ENCODE measurements at places on chromosomes 12 and 14.

GRCh38 chr12:88570103-88570502 is 10.2 kb downstream of the KITLG start:
- no peak for DNase-seq

GRCh38 chr12:102169922-102170621 is 27.6 kb downstream of the PMCH start:
- no peak for DNase-seq

DNA sequence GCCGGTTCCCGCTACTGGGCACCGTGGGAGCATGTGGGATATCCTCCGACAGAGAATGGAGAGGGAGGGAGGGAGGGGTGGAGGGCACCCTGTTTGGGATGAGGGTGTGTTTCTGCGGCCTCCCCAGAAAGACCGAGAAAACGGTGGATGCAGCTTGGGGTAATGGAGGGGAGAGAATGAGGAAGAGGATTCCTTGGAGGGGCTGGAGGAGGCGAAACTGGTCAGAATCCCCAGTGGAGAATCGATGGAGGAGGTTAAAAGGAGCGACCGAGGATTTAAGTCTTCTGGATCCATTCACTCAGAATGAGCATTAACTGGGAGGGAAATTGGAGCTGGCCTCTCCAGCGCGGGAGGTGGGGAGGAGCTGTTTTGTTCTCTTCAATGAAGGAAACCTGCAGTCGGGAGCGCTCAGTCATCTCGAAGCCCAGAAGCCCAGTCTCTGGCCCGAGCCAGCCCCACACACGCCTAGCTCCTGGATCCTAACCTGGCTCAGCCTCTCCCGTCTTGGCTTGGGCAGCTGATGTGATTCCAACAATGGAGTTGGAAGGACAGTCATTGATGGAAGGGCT is 581 bp downstream of the ARG2 start:
- DNase-seq = no peak

- peak; percentile 51 for DNase-seq
These were observed 183.8 kb upstream of the HIF1A start for GRCh38 chr14:61511558-61511948.

GRCh38 chr14:69860221-69860620 is 19.0 kb upstream of the SMOC1 start:
- no peak for DNase-seq

DNA sequence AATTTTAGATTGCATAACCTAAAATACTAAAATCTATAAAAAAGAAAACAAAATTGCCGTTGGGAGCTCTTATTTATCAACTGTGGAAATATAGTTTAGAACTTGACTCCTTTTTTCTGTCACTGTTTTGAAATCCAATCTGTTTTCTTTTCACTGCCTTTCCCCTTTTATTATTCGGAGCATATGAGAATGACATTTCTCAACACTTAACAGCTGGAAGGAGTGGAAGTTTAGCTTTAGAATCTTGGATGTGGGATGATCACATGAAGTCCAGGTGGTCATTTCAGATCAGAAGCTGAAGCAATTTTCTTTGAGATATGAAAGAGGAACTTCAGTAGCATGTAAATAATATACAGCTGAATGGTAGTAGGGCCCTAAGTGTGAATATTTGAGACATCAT is 16.7 kb downstream of the TRHDE start:
- no peak for DNase-seq

DNA sequence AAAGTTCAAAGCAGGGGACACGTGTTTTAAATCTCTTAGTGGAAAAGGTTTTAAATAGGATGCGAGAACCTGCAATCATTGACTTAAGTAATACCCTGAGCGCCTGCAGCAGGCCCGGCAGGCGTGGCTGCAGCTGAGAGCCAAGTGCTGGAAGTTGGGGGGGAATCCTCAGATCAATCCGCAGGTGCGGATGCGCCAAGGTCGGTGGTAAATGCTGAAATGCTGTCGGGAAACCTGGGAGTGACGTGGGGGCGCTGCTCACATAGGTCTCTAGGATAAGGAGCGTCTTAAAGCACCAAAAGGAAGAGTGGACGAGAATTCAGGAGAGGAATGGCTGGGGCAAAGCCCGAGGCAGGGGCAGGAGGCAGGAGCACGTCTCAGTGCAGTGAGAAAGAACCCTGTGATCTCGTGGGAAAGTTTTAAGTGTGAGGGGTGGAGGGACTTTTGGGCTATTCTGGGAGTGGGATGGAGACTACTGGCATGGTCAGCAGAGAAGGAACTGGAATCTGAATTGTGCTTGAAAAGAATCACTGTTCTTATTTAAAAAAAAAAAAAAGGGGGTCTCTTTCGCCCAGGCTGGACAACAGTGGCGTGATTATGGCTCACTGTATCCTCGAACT is 883 bp upstream of the CDCA4 start:
- peak; percentile 20 for DNase-seq

DNA sequence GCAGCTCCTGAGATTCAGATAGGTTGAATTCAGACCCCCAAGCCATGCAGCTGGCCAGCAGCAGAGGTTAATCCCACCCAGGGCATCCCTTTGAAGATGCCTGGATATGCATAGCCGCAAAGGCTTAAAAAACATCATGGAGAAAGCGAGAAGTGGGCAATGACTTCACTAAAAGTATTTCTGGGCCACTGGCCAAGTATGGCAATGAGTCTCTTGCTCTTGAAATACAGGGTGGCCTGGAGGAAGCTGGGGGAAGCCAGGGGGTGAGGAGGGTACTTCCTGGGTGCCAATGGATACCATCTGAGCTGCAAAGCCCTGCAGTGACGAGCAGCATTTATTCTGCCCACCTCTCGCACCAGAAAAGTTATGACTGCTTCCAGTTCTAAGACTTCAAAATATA is 539.3 kb upstream of the TBX3 start:
- no peak for DNase-seq

- DNase-seq = no peak
These were observed 78.6 kb downstream of the SCARB1 start for GRCh38 chr12:124784871-124785572.

GRCh38 chr12:76698316-76698715 is 65.6 kb upstream of the ZDHHC17 start:
- DNase-seq = no peak

- no peak for DNase-seq
These were observed 9.2 kb upstream of the LYZ start for GRCh38 chr12:69338936-69339335.

DNA sequence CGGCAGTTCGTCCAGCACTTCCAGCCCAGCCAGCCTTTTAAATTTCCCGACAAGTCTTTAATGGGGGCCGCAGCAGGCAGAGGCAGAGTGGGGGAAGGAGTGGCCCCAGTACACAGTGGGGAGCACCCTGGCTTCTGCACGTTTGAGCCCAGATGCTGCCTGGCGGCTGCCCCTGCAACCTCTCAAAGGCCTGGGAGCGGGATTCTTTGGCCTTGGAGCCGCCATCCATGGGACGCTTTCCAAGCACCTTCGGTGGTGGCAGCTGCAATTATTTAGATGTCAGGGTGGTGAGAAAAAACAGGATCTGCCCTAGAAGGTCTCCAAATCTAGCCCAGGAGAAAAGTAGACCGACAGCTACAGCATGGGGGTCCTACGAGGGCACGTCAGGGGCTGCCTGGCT is 46.0 kb downstream of the FAM222A start:
- DNase-seq = no peak

DNA sequence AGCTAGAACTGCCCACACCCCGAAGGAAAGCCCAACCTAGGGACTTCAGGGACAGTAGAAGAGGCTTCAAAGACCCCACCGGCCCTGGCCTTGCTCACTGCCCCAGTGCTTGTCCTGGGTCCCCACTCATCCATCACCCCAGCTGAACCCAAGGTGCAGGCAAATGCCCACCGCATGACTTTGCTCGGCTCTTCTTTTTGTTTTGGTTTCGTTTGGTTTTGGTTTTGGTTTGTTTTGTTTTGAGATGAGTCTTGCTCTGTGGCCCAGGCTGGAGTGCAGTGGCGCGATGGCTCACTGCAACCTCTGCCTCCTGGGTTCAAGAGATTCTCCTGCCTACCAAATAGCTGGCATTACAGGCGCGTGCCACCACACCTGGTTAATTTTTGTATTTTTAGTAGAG is 9.0 kb downstream of the CCDC85C start:
- peak; percentile 29 for DNase-seq

DNA sequence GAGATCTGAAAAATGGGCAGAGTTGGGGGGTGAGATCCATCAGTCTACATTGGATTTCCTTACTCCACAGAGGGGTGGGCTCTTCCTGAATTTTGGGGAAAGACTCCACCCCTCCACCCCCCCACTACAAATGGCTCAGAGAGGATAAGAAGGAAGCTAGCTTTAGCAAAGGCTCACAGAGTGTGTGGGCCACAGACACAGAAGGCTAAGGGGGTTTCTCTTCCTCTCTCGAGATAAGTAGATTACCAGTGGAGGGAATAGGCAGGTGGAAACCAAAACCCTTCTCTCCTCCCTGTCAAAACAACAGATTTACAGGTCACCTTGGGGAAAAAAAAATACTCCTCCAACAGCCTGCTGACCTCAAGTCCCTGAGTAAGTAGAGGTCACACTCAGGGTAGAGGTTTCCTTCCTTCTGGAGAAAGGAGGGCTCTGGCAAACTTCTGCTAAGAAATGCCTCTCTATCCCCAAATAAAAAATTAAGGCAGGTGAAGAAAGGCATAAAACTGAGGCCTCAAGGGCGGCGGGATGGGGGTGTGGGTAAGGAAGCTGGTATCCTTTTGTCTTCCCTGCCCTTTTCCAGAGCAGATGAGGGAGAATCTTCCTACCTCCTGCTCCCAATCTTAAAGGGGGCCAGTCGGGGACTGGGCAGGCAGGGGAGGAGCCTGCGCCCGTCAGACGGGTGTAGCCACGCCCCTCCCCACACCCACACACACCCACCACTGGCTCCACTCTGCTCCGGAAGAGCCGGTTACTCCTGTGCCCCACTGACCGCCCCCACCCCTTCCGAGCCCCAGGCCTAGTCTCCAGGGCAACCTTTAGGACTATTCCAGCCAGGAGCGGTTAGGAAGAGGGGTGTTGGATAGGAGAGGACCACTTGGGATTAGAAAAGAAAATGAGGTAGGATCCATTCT is 1.9 kb upstream of the BAZ2A start:
- peak; percentile 37 for DNase-seq

- no peak for DNase-seq
These were observed 8.9 kb downstream of the HVCN1 start for GRCh38 chr12:110680032-110680431.

- DNase-seq = no peak
These were observed 235.0 kb downstream of the EFCAB11 start for GRCh38 chr14:89719366-89720075.

- no peak for DNase-seq
These were observed 38.9 kb downstream of the KCNC2 start for GRCh38 chr12:75170640-75171185.

- no peak for DNase-seq
These were observed 17.1 kb downstream of the DEGS2 start for GRCh38 chr14:100142073-100143040.

GRCh38 chr14:45787167-45787566 is 534.2 kb upstream of the MIS18BP1 start:
- no peak for DNase-seq

DNA sequence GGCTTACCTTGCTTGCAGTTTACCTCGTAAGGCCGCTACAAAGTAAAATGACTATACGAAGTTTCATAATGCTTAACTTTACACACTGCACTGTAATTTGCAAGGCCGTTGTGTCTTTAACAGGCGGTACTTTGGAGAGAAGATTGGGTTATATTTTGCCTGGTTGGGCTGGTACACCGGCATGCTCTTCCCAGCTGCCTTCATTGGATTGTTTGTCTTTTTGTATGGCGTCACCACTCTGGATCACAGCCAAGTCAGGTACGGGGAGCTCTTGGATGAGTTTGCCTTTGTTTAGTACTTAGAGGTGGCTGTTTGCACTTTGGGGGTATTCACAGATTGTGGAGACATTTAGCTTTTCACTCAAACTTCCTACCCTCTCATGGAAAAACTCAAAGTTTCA is 167.8 kb downstream of the SLC5A8 start:
- DNase-seq = no peak

DNA sequence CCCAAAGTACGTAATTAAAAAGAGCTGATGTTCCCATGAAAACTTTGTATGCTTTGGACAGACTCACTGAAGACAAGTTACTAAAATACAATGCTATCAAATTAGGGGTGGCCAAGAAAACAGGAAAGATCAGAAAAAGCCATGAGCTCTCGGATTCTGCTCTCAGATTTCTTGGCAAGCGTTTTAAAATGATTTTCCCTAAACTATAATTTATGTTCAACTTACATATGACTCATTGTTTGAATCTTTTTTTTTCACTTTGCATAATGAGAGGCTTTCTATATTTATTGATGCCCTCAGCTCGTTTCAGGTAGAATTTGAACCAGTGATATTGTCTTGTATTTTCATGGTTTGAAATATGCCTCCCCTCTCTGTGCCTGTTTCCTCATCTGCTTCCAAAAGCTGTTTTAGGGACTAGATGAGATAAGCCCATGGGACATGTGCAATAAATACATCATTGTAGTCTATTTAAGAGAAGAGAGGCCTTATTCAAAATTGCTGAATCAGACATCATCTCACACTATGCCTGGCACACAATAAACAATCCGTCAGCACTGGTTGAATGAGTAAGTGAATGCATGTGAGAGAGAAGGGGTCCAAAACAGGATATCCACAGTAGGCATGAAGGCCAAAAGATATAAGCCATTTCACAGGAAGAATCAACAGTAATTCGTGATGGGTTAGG is 4.7 kb upstream of the IPO8 start:
- DNase-seq = no peak

- no peak for DNase-seq
These were observed 18.0 kb downstream of the NIN start for GRCh38 chr14:50812856-50813543.

GRCh38 chr14:81751198-81751597 is 217.5 kb upstream of the SEL1L start:
- DNase-seq = no peak

GRCh38 chr12:92802906-92803305 is 100.1 kb downstream of the PLEKHG7 start:
- no peak for DNase-seq

DNA sequence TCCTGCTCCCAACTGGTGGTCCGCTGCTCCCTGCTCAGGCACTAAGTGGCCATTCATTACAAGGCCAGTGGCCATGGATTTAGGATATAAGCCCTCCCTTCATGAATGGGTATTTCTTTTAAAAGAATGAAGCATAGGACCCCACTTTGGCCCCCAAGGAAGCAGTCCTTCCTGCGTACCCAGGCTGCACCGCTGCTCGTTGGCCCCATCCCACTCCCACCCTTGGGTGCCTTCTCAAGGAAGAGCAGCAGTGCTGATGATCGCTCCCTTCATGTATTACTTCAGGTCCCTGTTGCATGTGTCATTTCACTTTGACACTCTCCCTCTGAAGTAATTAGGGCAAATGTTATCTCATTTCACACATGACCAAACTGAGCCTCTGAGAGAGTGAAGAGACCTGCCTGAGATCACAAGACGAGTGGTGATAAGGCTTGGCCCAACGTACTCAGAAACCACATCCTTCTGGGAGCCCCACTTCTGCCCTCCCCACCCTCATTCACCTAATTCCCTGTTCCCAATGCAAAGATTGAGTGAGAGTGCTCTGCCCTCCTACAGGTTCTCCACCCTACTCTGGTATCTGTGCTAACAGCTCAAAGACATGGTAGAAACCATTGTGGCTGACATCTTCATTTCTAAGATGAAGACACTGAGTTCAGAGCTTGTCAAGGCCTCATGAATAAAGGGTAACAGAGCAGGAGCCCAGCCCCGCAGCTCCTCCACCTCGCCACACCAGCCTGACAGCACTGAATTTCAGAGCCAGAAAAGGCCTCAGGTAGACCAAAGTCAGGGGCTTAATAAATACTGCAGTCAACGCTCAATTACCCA is 10.3 kb upstream of the KRT2 start:
- DNase-seq = no peak

Measured in stimulated activated CD4-positive, alpha-beta T cell treated with anti-CD3 and anti-CD28 coated beads, TNF-alpha, amount 100 ng/mL, for 24 hours (primary cell).